ENCODE measurements at places on chromosomes 7 and 10. TPM values are rescaled to one million over a fixed set of nuclear protein-coding genes. Genes with fewer than 3 reads are reported as not detected.

DNA sequence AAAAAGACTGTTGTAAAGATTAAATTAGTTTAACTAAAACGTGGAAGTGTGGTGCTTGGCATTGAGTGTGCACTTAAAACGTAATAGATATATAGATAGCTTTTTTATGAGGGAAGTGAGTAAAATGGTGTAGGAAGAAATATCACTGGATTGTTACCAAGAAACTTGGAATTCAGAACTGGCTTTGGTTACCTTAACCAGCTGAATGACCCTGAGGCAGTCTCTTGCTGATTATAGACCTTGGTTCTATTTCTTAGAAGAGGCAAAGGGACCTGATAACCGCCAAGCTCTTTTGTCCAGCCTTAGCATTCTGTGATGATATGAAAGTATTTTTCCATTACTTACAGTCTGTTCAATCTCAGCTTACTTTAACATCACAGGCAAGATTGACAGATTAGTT is 3.8 kb downstream of the REEP3 start:
- H3K4me1 ChIP-seq, result peaks cover 34% of the 10 kb centered on the region
- no peak for DNase-seq
- no peak overlapping the region for H3K4me3 ChIP-seq
- no peaks in the 10 kb centered on the region for H3K36me3 ChIP-seq

GRCh38 chr7:140723006-140723405 is 26.5 kb downstream of the NDUFB2 start:
- no peak for DNase-seq
- no peak overlapping the region for H3K4me3 ChIP-seq
- H3K4me1 ChIP-seq, result no peaks in the 10 kb centered on the region
- H3K36me3 ChIP-seq, result peaks cover 16% of the 10 kb centered on the region
- no peaks in the 10 kb centered on the region for H3K27me3 ChIP-seq

GRCh38 chr10:4399556-4399955 is 426.5 kb upstream of the AKR1E2 start:
- peaks cover 6% of the 10 kb centered on the region for H3K4me1 ChIP-seq
- H3K36me3 ChIP-seq, result no peaks in the 10 kb centered on the region
- H3K27me3 ChIP-seq, result no peaks in the 10 kb centered on the region

- no peak overlapping the region for H3K27ac ChIP-seq
- no peaks in the 10 kb centered on the region for H3K36me3 ChIP-seq
- H3K4me1 ChIP-seq, result no peaks in the 10 kb centered on the region
- H3K4me3 ChIP-seq, result no peak overlapping the region
These were observed 4.3 kb downstream of the DDC start for GRCh38 chr7:50560865-50561351.

- H3K27ac ChIP-seq, result no peak overlapping the region
- DNase-seq, result no peak
- no peaks in the 10 kb centered on the region for H3K27me3 ChIP-seq
- no peak overlapping the region for H3K4me3 ChIP-seq
These were observed 4.8 kb upstream of the ZNF488 start for GRCh38 chr10:47388879-47389278.

DNA sequence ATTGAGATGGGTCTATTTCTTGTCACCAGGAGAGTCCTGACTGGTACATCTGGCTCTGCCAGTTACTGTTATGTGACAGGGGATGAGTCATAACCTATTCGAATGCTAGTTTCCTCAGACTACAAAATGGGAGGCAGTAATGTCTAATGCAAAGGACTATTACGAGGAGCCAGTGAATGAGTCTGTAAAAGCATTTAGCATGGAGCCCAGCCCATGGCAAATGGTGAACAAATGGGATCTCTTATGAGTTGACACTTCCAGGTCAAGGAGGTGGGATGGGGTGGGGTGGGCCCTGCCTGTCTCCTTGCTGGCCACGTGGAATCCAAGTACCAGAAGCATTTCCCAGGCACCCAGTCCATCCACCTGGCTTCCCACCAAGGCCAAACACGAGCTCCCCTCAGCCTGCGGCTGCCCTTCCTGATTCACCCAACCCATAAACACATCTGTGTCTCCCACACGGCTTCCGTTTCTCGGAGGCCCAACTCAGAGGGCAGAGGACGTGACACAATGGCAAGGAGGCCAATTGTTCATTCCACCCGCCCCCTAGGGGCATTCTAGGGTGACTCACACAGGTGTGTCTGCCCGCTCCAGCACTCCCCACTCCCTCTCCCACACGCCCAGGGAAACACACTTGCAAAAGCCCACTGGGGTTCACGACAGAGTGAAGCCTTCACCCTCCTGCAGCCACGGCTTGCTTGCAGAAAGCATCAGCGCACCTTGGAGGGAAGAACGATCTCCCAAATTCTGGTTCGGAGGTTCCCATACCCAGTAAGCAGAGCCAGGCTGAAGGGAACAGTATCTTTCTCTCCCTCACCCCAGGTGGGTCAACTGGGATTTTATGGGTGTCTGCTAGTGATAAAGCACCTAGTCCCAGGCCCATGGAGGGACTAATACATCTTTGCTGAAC is 109.8 kb downstream of the SH3PXD2A start:
- no peak overlapping the region for H3K4me3 ChIP-seq
- H3K4me1 ChIP-seq, result peaks cover 50% of the 10 kb centered on the region
- no peaks in the 10 kb centered on the region for H3K36me3 ChIP-seq
- H3K27ac ChIP-seq, result peak overlapping the region; percentile 79

- H3K4me3 ChIP-seq, result no peak overlapping the region
- no peaks in the 10 kb centered on the region for H3K4me1 ChIP-seq
- no peak overlapping the region for H3K27ac ChIP-seq
- no peaks in the 10 kb centered on the region for H3K36me3 ChIP-seq
- H3K27me3 ChIP-seq, result no peaks in the 10 kb centered on the region
- DNase-seq, result no peak
These were observed 365.4 kb downstream of the SUGCT start for GRCh38 chr7:40500219-40500618.

The ABHD11 gene
- 14.1 TPM for polyA plus RNA-seq

The C10orf90 gene
- polyA plus RNA-seq, result not detected

The FAM24B gene
- 1.1 TPM for polyA plus RNA-seq
